EH (cell line): ENCODE measurements at places on chromosomes 4 and X.
A peak's percentile ranks its signal among the peaks of the same experiment; 100 is the strongest.

DNA sequence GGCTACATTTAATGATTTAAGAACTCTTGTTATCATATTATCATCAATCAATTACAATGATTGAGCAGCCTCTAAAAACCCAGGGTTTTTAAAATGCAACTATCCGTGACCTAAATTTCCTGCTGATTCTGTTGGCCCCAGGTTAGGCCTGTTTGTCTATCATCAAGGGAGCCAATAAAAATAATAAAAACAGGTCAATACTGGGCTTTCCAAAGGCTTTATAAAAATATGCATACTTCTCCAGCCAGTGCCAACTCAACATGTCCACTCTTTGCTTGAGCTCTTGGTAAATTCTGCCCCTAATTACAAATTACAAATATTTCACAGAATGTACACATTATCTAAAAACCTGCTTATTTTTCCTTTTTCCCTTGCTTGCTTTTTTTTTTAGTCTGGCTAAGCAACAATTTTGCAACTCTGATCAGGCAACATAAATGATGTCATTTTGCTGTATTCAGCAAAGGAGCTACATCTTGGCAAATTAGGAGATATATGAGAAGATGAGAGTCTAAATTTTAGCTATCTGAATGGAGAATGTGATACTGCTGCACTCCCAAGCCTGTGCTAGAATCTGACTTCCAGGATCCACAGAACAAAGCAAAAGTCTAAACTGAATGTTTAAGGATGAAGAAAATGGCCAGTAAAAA, 204.0 kb downstream of the SCFD2 start:
- DNase-seq: no peak

GRCh38 chr4:143391895-143392294, 55.2 kb downstream of the GAB1 start:
- DNase-seq: peak; percentile 86

DNA sequence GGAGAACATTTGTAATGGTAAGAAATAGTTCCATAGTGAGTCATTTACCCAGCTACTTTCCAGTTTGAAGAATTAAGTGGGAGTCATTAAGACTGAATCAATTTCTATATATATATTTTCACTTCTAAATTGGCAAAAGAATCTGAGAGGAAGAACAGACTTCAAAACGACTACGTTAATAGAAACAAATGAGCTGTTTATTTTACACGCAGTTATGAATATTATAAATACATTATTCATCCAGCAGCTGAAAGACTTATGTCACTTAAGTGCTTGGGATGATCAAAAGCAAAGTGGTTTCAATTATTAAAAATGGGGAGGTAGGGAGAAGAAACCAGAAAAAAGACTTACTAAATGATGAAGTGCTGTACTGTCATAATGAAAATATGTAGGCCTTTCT, 260.5 kb upstream of the DDX53 start:
- DNase-seq: peak; percentile 31

GRCh38 chrX:155334486-155335336, at the start of gene CLIC2:
Gene CLIC2 (minus strand): TSS chrX:155334614. CDS start chrX:155334427, 187 bp downstream.
- peak; percentile 27 for DNase-seq

DNA sequence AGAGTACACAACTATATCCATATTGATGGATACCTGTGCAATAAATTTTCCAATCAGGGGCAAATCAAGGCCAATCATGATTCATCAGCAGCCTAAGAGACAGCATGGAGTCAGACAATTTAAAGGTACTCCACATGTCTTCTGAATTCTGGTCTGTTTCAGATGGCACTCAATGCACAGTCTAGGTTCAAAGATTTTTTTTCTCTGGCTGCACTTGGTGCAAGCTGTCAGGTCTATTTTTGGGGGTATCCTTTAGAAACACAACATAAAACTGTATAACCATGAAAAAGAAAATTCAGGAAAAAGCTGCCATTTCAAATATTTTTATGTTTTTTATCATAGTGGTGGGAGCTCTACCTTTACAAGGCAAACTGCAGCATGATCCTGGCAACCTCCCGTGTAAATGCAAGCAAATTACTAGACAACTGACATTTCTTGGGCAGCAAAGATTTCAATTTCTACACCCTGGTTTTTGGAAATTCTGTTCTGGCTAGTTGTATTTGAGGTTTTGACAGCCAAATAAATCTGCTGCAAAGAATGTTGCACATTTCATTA, 310.3 kb downstream of the KCNIP4 start:
- no peak for DNase-seq

DNA sequence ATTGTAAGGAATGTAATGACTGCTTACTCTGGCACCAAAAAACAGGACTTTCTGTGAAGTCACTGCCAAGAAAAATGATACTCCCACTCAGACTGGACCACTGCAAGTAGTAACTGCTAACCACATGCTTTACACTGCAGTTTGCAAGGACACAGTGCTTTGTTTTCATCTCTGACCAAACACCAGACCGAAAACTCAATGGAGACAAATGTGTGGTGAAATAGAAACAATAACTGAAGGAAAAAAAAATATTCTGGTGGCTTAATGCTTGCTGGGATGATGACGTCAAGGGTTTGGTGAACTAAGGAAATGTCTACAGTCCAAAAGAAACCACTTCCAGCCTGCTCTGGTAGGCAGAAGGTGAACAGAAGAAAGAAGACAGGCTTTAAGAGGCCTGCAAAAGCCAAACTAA, 13.2 kb downstream of the GPC4 start:
- no peak for DNase-seq

- DNase-seq: peak; percentile 84
Observed at GRCh38 chr4:168218645-168219044, 99.9 kb downstream of the DDX60 start.

GRCh38 chrX:53084863-53085262, 2.7 kb downstream of the TSPYL2 start:
- DNase-seq: no peak

DNA sequence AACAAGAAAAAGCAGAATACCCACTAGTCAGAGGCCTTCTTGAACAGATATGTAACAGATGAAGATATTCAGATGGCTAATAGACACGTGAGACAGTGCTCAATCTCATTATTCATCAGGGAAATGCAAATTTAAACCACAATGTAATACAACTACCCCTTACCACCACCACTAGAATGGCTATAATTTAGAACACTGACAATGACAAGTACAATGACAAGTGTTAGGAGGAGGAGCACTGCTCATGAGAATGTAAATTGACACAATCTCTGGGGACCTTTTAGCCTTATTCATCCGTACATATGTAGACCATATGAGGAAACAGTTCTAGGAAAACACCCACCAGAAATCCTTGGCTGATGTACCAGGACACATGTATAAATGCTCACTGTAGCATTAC, 13.1 kb downstream of the ZNF81 start:
- DNase-seq: no peak

DNA sequence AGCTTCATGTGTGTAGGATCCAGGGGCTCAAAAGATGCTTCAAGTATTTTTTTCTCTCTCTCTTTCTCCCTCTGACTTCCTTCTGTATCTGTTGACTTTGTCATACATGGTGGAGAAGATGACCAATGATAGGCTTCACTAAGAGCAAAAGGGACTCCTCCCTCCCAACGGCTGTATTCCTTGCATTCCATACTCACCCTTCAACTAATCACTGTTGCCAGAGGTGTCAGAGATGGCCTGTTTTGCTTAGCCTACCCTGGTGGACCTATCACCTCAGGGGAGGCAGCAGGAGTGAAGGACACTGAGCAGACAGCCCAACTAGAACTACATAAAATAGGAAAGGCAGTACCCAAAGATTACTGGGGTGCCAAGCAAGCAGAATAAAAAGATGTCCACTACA, 62.2 kb upstream of the C1QTNF7 start:
- DNase-seq: no peak

DNA sequence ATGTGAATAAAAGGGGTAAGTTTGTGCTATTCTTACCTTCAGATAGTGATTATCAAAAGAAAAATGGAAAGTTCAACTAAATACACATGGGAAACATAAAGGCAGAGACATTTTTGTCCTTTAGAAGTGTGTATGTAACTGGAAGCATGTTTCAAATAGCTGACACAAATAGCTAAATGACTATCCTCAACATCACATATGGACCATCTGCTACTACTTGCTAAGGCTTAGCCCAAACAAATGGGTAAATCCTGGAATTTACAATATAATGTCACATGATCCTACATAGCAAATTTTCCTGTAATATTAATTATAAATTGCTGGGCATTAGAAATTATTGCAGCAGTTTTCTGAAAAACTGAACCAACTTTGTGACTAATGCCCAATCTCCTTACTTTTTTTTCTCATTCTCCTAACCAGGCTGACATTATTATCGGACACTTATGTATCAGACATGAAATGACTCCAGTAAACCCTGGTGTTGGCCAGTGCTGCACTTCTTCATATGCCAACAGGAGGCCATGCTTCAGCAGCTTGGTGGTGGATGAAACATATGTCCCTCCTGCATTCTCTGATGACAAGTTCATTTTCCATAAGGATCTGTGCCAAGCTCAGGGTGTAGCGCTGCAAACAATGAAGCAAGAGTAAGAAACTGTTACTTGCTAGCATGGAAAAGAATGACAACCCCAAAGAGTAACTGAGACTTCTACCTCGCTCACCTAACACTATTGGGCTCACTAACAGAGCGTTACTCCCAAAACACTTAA, 16.1 kb downstream of the AFP start:
- DNase-seq: no peak

DNA sequence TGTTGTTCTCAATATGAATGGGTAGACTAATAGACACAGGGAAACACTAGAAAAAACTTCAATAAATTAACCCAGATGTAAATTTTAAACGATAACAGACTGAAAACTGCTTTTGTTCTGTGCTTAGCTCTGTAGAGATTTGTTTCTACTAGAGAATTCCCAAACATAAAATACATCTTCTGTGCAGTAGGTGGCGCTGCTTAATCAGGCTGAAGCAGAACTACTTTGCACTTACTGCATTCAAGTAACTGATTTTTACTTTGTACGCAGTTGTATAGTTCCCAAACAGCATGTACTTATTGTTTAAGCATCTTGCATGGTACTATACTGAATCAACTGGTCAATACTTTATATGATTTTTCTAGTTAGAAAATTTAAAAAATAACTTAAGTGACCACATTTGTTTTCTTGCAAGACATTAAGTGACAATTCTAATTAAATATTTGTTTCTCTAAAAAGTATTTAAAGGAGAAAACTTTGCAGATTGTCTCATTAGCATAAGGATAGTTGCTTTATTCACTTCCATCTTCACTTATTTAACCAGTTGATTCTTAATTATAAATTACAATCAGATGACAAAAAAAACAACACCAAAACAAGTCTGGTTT, 490.6 kb downstream of the IL15 start:
- peak; percentile 76 for DNase-seq
